ENCODE measurements at places on chromosomes 12 and 14.

GRCh38 chr14:64573109-64573508 lies 23.3 kb downstream of the PPP1R36 start:
- peak; percentile 42 for DNase-seq

- DNase-seq, result no peak
These were observed 78.0 kb downstream of the AKAP6 start for GRCh38 chr14:32407130-32407529.

GRCh38 chr14:92638904-92639303 lies 109.5 kb downstream of the LGMN start:
- DNase-seq, result no peak

- DNase-seq, result no peak
These were observed 768 bp downstream of the OXA1L start for GRCh38 chr14:22767323-22767589.

- no peak for DNase-seq
These were observed 1.7 kb downstream of the TNFRSF1A start for GRCh38 chr12:6340032-6340638.

DNA sequence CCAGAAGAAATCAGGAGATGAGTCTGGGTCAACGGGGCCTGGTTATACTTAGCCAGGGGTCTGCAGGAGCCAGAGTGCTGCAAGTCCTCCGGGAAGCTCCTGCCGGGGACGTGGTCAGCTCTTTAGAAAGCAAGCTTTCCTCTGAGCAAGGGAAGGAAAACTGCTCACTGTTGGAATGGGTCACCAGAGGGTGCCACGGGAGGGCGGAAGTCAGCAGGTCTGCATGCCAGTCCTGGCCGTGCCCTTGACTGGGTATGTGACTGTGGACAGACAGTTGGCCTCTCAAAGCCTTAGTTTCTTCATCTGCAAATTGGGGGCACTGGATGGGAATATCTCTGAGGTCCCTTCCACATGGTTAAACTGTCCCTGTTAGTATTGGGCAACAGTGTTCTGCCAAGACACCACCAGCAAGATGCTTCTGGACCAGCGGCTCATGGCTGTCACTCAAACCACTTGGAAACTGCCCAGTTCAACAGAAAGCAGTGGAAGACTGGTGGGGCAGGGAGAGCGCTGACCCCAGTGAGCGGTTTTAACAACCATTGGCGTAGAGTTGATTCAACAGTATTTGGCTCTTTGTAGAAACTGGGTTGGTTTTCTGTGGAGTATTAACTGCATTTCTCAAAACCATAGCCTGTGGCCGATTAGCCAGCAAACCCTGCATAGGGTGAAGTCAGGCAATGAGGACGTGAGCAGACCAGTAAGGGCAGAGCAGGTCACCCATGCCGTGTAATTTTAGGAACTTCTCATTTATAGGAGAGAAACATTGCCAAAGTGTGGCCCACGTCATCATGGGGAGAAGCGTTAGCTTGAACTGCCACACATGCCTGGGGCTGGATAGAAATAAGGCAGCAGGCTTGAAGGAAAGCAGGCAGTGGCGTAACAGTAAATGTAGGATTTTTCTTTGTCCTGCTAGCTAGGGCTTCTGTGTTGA lies 163.9 kb upstream of the PRMT8 start:
- DNase-seq, result no peak

GRCh38 chr12:108543652-108544051 lies 17.3 kb downstream of the SART3 start:
- DNase-seq, result no peak

- DNase-seq, result no peak
These were observed 129.9 kb downstream of the NPAS3 start for GRCh38 chr14:33068626-33069025.

DNA sequence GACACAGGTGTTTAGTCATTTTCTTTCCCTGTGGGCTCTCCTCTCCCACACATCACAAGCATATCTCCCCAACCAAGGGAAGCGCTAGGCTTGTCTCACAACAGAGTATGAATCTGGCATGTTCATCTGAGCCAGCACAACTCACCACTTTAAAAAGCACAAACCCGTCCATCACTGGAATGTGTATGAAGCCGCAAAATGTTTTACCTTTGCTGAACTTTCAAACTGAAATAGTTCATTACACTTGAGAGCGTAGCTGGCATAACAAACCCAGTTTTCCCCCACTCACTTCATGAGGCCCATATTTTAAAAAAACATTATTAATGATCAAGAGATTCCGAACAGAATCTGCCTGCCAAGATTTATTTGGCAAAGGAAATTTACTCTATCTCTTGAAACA lies 15.8 kb downstream of the NID2 start:
- DNase-seq, result no peak

GRCh38 chr12:29728030-29728429 lies 55.7 kb downstream of the TMTC1 start:
- no peak for DNase-seq

- DNase-seq, result no peak
These were observed 27.0 kb upstream of the SLC2A14 start for GRCh38 chr12:7899755-7900154.

GRCh38 chr14:67166450-67166853 lies 22.8 kb upstream of the GARIN2 start:
- DNase-seq, result no peak

GRCh38 chr12:46100551-46101484 lies 110.4 kb upstream of the SCAF11 start:
- DNase-seq, result no peak

GRCh38 chr14:65485516-65485915 lies 73.0 kb downstream of the FUT8 start:
- DNase-seq, result no peak

DNA sequence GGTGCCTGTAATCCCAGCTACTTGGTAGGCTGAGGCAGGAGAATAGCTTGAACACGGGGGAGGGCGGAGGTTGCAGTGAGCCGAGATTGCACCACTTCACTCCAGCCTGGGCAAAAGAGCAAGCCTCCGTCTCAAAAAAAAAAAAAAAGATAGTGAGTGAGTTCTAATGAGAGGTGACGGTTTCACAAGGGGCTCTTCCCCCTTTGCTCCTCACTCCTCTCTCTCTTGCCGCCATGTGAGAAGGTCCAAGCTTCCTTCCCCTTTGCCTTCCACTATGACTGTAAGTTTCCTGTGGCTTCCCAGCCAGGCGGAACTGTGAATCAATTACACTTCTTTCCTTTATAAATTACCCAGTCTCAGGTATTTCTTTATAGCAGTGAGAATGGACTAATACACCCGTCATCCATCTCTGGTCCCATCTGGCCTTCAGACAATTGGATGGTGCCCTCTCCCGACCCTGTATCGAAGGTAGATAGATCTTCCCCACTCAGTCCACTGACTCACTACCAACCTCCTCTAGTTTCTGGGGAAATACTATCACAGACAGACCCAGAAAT lies 27.0 kb upstream of the RCOR1 start:
- DNase-seq, result no peak

- DNase-seq, result no peak
These were observed 358.4 kb upstream of the SOX5 start for GRCh38 chr12:24307716-24308335.

- no peak for DNase-seq
These were observed at the start of gene TDRD9 for GRCh38 chr14:103928011-103928890. Gene TDRD9, plus strand, starts transcription at chr14:103928456. Its CDS starts 54 bp downstream, at chr14:103928510.

DNA sequence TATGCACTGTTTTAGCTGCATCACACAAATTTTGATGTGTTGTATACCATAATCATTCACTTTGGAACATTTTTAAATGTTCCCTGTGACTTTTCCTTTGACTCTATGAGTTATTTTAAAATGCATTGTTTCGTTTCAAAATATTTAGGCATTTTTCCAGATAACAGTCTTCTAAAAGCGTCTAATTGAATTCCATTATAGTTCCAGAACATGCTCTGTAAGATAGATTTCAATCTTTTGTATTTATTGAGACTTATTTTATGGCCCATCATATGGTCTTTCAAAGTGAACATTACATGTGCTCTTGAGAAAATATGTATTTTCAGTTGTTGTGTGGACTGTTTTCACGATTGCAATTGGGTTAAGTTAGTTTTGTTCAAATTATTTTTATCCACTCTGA lies 98.7 kb upstream of the ARHGAP5 start:
- no peak for DNase-seq

- DNase-seq, result no peak
These were observed 53.8 kb downstream of the SCARB1 start for GRCh38 chr12:124809878-124810277.

- DNase-seq, result no peak
These were observed at the start of gene ATXN2 for GRCh38 chr12:111598637-111599452. Gene ATXN2, minus strand, starts transcription at chr12:111599315. Its CDS starts 281 bp downstream, at chr12:111599034.

DNA sequence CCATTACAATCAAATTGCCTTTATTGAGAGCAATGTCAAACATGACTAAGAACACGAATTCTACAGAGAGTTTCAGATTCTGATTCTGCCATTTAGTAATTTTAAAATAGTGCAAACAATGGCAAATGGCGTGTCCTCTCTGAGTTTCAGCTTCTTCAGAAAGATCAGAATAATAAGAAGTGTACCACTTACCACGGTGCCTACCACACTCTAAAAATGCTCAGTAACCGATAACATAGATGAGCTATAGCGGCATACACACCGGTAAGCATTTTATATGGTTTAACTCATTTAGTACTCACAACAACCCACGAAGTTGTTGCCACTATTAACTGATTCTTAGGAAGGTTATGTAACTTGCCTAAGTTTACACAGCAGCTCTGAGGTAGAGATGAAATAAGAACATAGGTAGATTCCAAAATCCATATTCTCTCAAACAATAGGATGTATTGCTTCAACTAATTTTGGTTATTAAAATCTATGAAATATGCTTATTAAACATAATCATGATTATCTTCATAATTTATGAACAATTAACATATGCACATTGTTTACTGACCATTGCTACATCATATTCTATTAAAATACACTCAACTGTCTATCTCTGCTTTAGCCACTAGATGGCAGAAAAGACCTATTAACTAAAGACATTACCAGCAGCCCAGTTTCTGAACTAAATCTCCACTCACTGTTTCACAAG lies 38.3 kb downstream of the SLC6A15 start:
- no peak for DNase-seq

DNA sequence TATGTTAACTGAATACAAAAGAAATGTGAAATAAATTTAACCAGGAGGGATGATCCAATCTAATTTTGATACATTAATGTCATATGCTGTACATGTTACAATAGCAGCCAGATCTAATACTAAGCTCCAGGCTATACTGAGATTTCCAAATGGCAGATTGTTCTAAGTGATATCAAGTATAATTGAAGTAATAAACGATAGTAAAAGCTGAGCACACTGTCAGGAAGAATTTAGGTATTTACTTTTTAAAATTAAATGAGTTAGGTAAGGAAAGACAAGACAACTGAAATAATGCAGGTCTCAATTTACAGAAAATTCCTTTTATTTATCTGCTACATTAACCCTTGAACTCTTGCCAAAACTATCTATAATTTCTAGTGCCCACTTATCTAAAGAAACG lies 39.9 kb downstream of the INSM2 start:
- no peak for DNase-seq

DNA sequence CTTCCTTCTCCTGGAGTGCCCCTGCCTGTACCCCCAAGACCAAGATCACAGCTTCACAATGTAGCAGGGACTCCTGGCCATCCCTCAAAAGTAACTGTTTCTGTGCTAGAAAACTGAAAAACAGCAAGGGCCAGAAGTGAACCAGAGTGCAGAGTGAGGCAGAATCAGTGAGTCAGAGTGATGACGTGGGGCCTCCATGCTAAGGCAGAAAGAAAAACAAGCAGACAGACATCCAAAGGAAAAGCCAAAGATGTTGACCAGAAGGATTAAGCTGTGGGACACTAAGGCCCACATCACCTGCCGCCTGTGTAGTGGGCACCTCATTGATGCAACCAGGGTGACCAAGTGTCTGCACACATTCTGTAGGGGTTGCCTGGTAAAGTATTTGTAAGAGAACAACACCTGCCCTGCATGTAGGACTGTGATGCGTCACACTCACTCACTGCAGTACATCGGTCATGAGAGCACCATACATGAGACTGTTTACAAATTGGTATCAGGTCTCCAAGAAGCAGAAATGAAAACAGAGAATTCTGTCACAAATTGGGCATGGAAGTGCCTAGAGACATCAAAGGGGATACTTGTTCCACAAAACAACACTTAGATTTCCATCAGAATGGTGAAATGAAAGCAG lies 51.2 kb downstream of the ARMH4 start:
- DNase-seq, result no peak

DNA sequence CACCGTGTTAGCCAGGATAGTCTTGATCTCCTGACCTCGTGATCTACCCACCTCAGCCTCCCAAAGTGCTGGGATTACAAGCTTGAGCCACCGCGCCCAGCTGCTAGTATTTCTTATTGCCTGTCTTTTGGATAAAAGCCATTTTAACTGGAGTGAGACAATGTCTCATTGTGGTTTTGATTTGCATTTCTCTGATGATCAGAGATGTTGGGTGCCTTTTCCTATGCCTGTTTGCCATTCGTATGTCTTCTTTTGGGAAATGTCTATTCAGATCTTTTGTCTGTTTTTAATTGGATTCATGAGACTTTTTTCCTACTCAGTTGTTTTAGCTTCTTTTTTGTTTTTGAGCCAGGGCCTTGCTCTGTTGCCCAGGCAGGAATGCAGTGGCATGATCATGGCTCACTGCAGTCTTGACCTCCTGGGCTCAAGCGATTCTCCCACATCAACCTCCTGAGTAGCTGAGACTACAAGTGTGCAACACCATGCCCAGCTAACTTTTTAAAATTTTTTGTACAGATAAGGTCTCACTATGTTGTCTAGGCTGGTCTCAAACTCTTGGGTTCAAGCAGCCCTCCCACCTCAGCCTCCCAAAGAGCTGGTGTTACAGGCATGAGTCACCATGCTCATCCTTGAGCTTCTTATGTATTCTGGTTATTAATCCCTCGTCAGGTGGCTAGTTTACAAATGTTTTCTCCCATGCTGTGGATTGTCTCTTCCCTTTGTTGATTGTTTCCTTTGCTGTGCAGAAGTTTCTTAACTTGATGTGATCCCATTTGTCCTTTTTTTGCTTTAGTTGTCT lies 65.9 kb downstream of the ACACB start:
- no peak for DNase-seq

DNA sequence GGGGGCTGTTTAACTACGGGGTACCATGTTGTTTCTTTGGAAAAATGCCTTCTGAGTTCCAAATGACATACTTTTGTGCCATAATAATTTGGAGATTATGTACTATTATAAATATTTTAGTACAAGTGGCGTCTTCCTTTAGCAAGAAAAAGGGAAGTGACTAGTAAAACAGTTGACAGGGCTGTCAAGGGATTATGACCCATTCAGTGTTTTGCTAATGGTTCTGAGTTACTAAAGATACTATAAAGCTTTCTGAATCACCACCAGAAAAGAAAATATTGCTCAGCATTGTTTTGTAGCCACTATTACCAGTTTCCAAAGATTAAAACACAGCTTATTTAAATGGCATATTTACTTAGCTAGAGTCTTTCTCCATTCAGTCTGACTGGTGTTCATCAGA lies 334.9 kb downstream of the SNAPC1 start:
- no peak for DNase-seq

DNA sequence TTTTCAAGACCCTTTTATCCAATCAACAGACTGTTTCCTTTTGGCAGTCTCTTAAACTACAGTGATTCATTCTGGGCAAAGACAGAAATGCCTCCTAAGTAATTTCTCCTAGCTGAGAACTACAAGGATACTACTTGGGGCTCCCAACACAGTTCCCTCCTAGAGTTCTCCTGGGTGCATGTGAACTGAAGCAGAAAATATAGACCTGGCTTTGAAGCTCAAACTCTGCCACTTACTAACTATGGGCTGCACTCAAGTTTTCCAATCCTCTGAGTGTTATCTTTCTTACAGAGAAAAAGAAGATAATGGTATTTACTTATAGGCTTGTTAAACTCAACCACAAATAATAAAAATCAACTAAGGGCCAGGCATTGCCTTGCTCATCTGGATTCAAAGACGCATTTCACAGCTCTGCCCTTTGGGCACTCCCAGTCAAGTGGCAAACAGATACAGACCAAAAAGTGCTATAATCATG lies 97.6 kb downstream of the EFCAB11 start:
- no peak for DNase-seq

- DNase-seq, result no peak
These were observed 31.3 kb downstream of the PRKD1 start for GRCh38 chr14:29896354-29896821.

Data from iPS DF 19.7 (cell line).